ENCODE measurements at places on chromosomes 5 and 9. TPM values are rescaled to one million over a fixed set of nuclear protein-coding genes. Genes with fewer than 3 reads are reported as not detected.
A peak's percentile ranks its signal among the peaks of the same experiment; 100 is the strongest.

KIF24 gene
- 1.7 TPM for total RNA-seq

CHMP5 gene
- 48.8 TPM for total RNA-seq

ODF2 gene
- 65.8 TPM for total RNA-seq

QSOX2 gene
- total RNA-seq = 4.3 TPM

GPR151 gene
- total RNA-seq = not detected

ZBED3 gene
- 11.9 TPM for total RNA-seq

PCDHGA8 gene
- 4.2 TPM for total RNA-seq

FAM78A gene
- 0.73 TPM for total RNA-seq

SETD9 gene
- total RNA-seq = 10.7 TPM

MUSK gene
- 0.64 TPM for total RNA-seq

PTPRD gene
- total RNA-seq = 23.1 TPM

TTLL11 gene
- 11.9 TPM for total RNA-seq

WWC1 gene
- total RNA-seq = 45.3 TPM

CTXN3 gene
- not detected for total RNA-seq

NTNG2 gene
- total RNA-seq = 37.4 TPM

POLE3 gene
- total RNA-seq = 61.9 TPM

- no peak for DNase-seq
These were observed 28.5 kb downstream of the NFIL3 start for GRCh38 chr9:91395106-91395552.

GRCh38 chr5:82622205-82622604 lies 344.1 kb upstream of the RPS23 start:
- no peak for DNase-seq

DNA sequence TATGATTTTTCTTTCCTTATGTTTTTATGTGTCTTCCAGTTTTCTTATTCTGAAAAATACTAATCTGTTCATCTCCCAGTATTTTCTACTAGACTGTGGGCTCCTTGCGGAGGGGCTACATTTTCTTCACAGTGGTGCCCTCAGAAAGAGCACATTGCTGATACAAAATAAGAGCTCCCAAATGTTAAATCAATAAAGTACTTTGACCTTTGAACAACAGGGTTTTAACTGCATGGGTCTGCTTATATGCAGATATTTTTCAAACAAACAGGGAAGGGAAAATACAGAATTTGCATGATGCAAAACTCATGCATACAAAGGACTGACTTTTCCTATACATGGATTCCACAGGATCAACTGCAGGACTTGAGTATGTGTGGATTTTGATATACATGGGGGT lies 79.9 kb upstream of the ACO1 start:
- no peak for DNase-seq

DNA sequence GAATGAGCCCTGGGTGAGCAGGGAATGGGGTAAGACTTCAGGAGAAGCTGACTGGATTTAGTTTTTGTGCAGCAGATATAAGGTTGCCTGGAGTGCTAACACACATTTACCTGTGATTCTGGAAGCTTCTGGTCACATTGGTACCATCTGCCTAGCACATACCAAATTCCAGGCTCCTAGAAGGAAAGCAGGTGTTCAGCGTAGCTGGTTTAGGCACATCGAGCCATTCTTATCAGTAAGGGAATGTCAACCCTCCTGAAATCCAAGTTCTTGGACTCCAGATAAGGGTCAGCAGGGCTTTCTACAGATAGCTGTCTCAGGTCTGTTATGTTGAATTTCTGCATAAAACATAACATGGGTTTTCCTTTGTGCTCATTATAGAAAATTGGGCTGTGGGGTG lies 10.3 kb downstream of the TCERG1 start:
- DNase-seq = no peak

DNA sequence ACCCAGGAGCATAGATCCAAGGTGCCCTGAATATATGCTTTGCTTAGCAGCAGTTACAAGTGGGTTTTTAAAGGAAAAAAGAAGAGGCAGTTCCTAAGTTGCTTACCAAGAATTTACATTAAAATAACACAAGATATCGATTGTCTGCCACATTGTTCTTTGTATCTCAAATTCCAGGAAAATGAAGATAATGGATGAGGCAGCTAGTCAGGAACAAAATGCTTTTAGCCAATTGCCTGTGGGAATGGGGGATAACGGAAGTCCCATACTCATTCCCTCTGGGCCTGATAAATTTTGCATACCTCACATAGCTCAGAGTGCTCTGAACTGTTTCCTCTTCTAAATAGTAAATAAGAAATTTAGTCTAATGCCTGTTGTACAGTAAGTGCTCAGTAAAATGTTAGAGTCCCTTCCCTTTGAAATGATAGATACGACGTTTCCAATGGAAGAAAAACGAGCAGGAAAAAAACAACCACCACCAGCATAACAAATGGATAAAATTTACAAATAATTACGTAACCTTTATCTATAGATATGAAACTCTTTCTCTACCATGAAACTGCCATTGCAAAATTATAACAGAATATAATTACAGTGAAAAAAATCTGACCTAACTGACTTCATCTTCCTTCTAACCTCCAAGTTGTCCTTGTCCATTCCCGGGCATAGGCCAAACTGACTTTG lies 35.5 kb upstream of the TENT2 start:
- DNase-seq = no peak

- peak; percentile 36 for DNase-seq
These were observed 35.9 kb downstream of the TGFBR1 start for GRCh38 chr9:99140685-99141314.

- DNase-seq = no peak
These were observed 177.8 kb upstream of the SGCD start for GRCh38 chr5:156149213-156149612.

GRCh38 chr9:17742067-17742466 lies 163.2 kb downstream of the SH3GL2 start:
- DNase-seq = no peak

- no peak for DNase-seq
These were observed 2.3 kb upstream of the SMIM33 start for GRCh38 chr5:139468421-139468931.

- DNase-seq = peak; percentile 11
These were observed 340.3 kb downstream of the KCNN2 start for GRCh38 chr5:114702136-114702535.

DNA sequence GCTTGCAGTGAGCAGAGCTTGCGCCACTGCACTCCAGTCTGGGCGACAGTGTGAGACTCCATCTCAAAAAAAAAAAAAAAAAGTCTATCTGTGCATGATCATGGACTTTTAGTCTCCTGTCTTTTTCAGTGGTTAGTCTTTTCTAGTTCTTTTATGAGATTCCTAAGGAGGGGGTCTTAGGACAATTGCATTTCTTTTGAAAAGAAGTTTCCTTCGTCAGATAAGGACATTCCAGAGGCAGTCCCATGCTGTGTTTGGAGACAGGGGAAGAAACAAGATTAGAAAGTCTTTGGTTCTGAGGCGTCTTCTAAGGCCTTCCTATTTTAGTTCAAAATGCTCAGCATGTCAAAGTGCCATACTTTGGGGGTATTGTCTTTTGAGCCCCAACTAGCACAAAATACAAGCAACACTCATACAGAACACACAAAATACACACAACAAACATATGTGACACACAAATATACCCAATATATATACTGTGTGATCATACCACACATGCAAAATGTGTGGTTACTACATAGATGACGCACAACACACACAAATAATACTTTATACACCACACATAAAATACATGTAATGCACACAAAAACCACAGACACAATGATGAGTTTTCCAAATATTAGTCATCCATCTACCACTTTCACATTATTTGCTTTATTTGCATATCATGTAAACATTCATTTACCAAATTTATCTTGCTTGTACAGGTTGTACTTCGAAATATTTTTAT lies 394.5 kb downstream of the SPATA31D1 start:
- DNase-seq = no peak

DNA sequence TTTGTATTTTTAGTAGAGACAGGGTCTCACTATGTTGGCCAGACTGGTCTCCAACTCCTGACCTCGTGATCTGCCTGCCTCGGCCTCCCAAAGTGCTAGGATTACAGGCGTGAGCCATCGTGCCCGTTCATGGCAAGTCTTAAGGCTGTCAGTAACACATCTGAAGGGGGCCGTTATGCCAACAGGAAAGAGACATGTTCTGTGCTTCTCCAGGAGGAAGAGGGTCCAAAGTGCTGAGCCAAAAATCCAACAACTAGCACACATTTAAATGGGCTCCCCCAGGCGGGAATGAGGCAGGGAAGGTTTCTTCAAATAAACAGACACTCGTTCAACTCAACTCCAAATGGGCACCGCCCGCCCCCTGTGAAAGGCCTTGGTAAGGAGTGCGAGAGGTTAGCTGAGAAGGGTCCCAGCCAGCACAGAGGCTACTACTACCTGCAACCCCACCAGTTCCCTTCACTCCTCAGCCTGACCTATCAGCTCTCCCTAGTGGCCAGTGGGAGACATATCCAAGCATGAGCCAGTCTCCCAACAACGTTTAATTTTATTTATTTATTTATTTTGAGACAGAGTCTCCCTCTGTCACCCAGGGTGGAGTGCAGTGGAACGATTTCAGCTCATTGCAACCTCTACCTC lies 84.1 kb upstream of the DMRT1 start:
- peak; percentile 29 for DNase-seq

- DNase-seq = no peak
These were observed 1.3 kb downstream of the TCF7 start for GRCh38 chr5:134115806-134116175.

DNA sequence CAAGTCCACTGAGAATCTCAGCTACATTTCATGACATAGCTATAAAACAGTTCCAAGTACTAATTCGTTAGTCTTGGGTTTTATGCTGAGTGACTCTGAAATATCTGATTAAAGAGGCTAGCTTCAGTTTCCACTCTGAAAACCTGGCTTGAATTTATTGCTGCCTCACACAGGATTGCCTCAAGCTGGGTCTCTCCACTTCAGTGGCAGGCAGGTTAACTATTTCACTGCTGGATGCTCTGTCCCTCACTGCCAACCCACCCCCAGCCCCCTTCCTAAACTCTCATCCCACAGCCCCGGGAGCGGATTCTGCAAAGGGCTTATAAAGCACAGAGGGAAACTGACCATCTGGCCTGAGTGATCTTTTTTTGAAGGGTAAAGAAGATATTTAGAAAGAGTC lies 318.3 kb downstream of the MLLT3 start:
- DNase-seq = no peak

GRCh38 chr5:133728475-133728874 lies 116.1 kb upstream of the FSTL4 start:
- DNase-seq = no peak

DNA sequence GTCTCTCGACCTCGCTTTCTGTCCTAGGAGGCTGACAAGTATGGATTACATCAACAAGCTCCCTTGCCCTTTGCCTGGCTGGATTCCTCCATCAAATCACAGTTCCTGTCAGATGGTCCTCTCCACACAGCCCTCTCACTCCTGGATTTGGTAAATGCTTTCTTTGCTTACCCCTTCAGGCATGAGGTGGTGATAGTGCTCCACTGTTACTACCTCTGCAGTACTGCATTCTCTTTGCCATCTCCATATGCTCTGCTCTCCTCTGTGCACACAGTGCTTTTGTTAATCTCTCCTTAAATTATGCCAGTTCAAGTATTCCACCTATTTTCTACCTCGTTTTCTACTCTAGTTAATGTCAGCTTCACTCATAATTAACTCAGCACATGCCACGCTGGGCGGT lies 279.2 kb downstream of the DMAC1 start:
- DNase-seq = no peak

- DNase-seq = no peak
These were observed 110.7 kb downstream of the RPS23 start for GRCh38 chr5:82167372-82167935.

- no peak for DNase-seq
These were observed 64.5 kb downstream of the MTREX start for GRCh38 chr5:55372130-55372925.

DNA sequence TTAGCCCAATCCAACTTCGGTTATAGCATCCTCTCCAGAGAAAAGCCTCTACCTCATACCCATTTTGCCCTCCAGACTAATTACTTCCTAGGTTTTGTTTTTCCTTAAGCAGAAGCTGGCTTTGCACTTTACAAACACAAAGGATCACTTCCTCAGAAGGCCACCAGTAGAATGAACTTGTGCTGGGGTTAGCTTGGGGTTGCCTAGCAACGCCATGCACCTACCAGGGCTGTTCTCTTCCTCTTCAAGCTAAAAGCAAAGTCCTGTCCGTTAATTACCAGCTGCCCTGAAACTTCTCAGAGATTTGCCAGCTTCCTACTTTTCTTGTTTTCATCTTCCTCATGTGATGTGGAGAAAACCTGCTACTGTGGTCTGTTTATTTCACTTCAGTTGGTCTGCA lies 132.0 kb upstream of the WWC1 start:
- no peak for DNase-seq

- DNase-seq = no peak
These were observed 1.5 kb upstream of the SARDH start for GRCh38 chr9:133739408-133740280.
